ENCODE measurements at places on chromosomes 5 and 9. TPM values are rescaled to one million over a fixed set of nuclear protein-coding genes. Genes with fewer than 3 reads are reported as not detected.

DNA sequence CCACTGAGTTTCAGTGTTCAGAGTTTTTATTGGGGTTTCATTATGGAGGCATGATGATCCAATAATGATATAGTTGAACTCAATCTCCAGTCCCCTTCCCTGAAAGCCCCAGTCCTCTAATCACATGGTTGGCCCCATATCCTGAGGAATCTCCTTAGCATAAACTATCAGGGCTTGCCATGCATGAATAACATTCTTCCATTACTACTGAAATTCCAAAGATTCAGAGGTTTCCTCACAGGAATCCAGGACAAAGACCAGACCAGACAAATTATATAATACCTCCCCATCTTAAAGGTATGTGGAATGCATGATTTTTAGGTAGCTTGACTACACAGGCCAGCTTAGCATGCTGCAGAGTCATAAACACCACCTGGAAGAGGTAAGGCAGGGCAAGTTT, 15.5 kb upstream of the LRRTM2 start:
- no peak overlapping the region for H3K27ac ChIP-seq
- no peaks in the 10 kb centered on the region for H3K4me1 ChIP-seq
- no peaks in the 10 kb centered on the region for H3K27me3 ChIP-seq
- H3K36me3 ChIP-seq: peaks cover 36% of the 10 kb centered on the region
- DNase-seq: no peak

GRCh38 chr5:41978676-41979075, 53.6 kb downstream of the FBXO4 start:
- no peak overlapping the region for H3K4me3 ChIP-seq
- DNase-seq: no peak
- H3K27ac ChIP-seq: no peak overlapping the region
- peaks cover 3% of the 10 kb centered on the region for H3K27me3 ChIP-seq
- H3K4me1 ChIP-seq: no peaks in the 10 kb centered on the region
- no peaks in the 10 kb centered on the region for H3K36me3 ChIP-seq

- H3K4me1 ChIP-seq: no peaks in the 10 kb centered on the region
- H3K36me3 ChIP-seq: no peaks in the 10 kb centered on the region
- no peaks in the 10 kb centered on the region for H3K27me3 ChIP-seq
- H3K27ac ChIP-seq: no peak overlapping the region
- DNase-seq: no peak
Measured at GRCh38 chr9:119986205-119986604, 593.8 kb downstream of the CDK5RAP2 start.

Gene IFNA2
- total RNA-seq: not detected

Gene SIT1
- 81.8 TPM for total RNA-seq
